Left lung (tissue), 14 donors: ENCODE measurements at places on chromosomes 6 and 20. TPM values are rescaled to one million over a fixed set of nuclear protein-coding genes. Genes with fewer than 3 reads are reported as not detected.

Gene MKKS
- 13.8 TPM for total RNA-seq

DNA sequence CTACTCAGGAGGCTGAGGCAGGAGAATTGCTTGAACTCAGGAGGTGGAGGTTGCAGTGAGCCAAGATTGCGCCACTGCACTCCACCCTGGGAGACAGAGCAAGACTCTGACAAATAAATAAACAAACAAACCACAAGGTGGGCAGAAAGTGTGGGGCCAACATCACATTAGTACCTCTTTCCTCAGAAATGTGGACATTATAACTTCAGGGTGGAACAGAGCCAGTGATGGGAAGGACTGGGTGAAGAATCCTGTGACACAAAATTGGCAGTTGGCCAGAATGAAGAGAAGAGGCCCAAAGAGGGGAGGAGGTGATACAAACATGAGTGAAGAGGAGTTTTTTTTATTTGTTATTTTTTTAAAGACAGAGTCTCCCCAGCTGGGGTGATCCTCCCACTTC, 50.6 kb downstream of the NUP153 start:
- peak; percentile 3 for DNase-seq
- no peaks in the 10 kb centered on the region for H3K4me1 ChIP-seq
- H3K27me3 ChIP-seq: no peaks in the 10 kb centered on the region
- H3K36me3 ChIP-seq: no peaks in the 10 kb centered on the region
- no peak overlapping the region for H3K27ac ChIP-seq
- H3K4me3 ChIP-seq: no peak overlapping the region

GRCh38 chr6:167094820-167095637, 27.9 kb upstream of the CCR6 start:
- H3K27ac ChIP-seq: peak overlapping the region; percentile 63
- peaks cover 6% of the 10 kb centered on the region for H3K27me3 ChIP-seq
- no peaks in the 10 kb centered on the region for H3K36me3 ChIP-seq

Gene HSF2
- 11.0 TPM for total RNA-seq

GRCh38 chr6:155040901-155041650, 46.0 kb downstream of the TIAM2 start:
- no peak overlapping the region for H3K27ac ChIP-seq
- no peak for DNase-seq

- no peaks in the 10 kb centered on the region for H3K36me3 ChIP-seq
- H3K4me3 ChIP-seq: no peak overlapping the region
- H3K4me1 ChIP-seq: peaks cover 3% of the 10 kb centered on the region
- no peak for DNase-seq
- no peak overlapping the region for H3K27ac ChIP-seq
These were observed 228.2 kb downstream of the LY86 start for GRCh38 chr6:6816716-6817115.
